ENCODE measurements at places on chromosomes 1 and 21. TPM values are rescaled to one million over a fixed set of nuclear protein-coding genes. Genes with fewer than 3 reads are reported as not detected.

DNA sequence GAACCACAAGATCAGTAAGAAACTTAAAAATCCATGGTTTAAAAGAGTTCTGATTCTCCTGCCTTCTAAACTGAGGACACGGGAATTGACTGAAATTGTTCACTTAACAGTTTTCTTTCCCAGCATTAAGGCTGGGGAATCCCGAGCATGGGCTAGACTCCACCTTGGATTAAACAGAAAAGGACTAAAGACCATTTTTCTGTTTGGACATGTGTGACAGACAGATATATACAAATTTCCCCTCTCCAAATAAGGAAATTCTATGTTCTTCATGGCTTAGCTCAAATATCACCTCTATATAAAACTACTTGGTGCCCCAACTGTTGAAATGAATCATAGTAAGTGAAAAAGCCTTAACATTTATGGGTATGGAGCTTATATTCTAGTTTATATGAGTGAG lies 85.0 kb downstream of the UROD start:
- no peak overlapping the region for H3K27ac ChIP-seq
- H3K4me1 ChIP-seq: no peaks in the 10 kb centered on the region
- H3K36me3 ChIP-seq: no peaks in the 10 kb centered on the region
- no peak overlapping the region for H3K4me3 ChIP-seq
- no peak for DNase-seq
- H3K27me3 ChIP-seq: no peaks in the 10 kb centered on the region

DNA sequence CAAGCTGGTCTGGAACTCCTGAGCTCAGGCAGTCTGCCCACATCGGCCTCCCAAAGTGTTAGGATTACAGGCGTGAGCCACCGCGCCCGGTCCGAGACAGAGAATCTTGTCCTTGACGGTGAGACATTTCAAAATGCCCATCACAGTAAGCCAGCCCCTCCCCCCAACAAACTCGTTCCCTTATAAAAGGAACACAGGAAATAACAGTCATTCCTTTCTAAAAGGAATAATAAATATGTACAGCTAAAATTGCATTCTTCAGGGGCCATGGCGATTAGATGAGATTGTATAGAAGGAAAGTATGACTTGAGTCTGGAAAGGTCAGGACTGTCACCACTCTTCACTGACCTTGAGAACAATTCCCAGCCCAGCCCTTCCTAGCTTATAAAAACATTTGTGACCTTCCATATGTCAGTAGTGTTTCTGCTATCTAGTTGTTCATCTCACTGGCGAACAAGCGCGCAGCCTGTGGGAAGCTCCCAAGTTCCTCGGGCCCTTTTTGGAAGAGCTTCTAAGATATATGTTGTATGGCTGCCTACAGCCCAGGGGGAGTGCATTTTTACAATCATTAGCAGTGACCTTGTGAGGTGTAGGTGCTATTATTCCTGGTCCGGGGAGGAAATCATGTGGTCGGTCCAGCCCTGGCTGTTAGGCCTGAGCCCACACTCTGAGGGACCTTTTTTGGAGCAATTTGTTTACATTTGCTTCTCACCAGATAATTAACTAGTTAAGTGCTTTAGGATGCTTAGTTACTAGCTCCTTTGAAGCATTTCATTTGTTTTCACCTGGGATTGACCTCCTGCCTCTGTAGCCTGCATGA lies 8.7 kb downstream of the SZRD1 start:
- no peaks in the 10 kb centered on the region for H3K27me3 ChIP-seq
- no peak overlapping the region for H3K27ac ChIP-seq
- DNase-seq: no peak

FCER1A gene
- total RNA-seq: 154 TPM

GRCh38 chr1:191065771-191066170 lies 588.1 kb upstream of the BRINP3 start:
- H3K4me1 ChIP-seq: no peaks in the 10 kb centered on the region
- no peak overlapping the region for H3K4me3 ChIP-seq
- no peak overlapping the region for H3K27ac ChIP-seq
- no peak for DNase-seq
